ENCODE measurements at places on chromosomes 1 and 21.

GRCh38 chr1:36585569-36586548 is 103.1 kb upstream of the CSF3R start:
- DNase-seq, result no peak

DNA sequence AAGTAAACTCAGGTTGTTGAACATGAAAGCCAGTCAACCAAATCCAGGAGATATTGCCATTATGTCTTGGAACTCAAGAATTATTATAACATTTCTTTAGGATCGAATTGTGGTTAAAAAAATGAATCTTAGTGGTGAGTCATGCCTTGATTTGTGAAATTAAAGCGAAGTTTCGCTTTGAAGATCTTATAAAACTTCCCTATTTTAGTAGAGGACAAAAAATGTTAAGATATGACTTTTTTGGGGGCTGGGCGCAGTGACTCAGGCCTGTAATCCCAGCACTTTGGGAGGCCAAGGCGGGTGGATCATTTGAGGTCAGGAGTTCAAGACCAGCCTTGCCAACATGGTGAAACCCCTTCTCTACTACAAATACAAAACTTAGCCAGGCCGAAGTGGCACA is 39.5 kb upstream of the PTBP2 start:
- DNase-seq, result no peak

DNA sequence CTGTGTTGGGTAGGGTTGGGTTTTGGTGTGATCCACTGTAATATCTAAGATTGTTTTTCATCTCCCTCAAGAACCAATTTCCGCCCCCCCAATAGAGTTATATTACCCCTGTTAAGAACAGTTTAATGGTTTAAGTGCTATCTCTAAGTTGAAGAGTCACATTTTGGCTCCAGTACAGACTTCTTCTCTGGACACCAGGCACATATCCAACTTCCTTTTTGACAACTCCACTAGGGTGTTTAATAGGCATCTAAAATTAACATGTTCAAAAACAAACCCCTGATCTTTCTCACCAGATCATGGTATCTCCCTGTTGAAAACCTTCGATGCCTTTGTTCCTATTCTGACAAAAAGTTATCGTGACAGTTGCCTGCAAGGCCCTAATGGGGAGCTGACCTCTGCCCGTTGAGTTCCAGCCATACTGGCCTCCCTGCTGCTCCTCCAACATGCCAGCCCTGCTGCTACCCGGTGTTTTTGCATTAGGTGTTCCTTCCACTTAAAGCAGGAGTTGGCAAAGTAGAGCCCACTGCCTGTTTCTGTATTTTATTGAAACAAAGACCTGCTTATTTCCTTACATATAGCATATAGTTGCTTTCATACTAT is 18.6 kb downstream of the USP24 start:
- no peak for DNase-seq

DNA sequence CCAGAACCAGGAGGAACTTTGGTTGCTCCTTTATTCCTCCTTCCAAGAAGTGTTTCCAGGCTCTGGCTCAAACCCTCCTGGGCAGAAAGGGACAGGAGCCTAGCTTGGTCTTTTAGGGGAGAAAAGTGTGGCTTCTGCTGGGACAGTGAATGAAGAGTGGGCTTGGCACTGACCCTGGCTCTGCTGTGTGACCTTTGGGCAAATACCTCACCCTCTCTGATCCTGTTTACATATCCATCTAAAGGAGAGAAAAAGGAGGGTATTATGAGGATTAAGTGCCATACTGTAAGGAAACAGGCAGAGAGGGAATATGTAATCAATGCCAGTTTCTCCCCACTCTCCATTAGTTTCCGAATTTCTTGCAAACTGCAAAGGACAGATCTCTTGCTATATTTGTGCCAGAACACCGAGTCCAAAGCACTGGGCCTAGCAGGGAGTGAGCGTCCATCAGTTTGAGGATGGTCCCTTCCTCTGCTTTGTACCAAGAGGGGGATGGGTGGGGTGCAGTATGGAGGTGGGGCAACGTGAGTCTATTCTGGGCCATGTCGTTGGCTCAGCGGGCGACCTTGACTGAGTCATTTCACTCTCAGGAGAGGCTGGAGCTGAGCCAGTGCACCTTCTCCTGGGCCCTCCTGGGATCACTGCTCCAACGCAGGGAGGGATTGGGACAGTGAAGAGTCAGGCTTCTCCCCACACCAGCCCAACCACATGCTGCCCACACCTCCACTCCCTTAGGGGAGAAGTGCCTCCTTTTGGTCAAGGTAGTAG is 38.4 kb downstream of the IGSF21 start:
- no peak for DNase-seq

GRCh38 chr1:205576805-205577761 is 54.7 kb downstream of the ELK4 start:
- DNase-seq, result no peak

- no peak for DNase-seq
These were observed 63.5 kb upstream of the TTC34 start for GRCh38 chr1:2865000-2865399.

- no peak for DNase-seq
These were observed 1.5 kb downstream of the AK4 start for GRCh38 chr1:65149351-65150107.

DNA sequence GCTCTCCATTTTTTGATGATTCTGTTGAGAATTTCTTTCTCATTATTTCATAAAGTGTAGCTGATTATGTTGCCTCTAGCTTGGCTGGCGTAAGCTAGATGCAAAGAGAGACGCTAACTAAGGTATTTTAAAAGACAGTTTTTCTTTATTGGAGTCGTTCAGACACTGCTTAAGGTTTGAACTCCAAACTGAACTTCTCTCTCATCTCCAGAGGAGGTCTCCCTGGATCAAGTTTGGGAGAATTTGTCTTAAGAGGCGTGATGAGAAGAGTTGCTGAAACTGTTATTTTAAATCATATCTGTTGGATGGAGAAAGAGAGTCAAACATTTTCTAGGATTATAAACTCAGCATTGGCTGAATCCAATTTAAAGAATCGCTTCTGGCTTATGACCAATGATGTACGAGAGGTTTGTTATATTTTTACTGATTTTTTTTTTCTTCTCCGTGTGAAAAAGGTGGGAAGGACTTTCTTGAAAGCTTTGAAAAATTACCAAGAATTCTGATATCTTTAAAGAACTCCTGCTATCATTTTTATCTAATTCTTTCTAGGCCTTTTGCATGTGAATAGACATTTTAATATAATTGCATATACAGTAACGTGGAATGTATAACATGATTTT is 34.0 kb downstream of the MAP3K7CL start:
- peak; percentile 82 for DNase-seq

GRCh38 chr21:31399591-31399990 is 55.5 kb upstream of the TIAM1 start:
- DNase-seq, result no peak

GRCh38 chr1:217067642-217068041 is 344.4 kb upstream of the ESRRG start:
- no peak for DNase-seq

GRCh38 chr21:37682966-37683365 is 233.3 kb downstream of the KCNJ6 start:
- DNase-seq, result no peak
